Bronchus fibroblast of lung (primary cell): ENCODE measurements at places on chromosomes 11 and 22. TPM values are rescaled to one million over a fixed set of nuclear protein-coding genes. Genes with fewer than 3 reads are reported as not detected.

RIMBP3C gene
- total RNA-seq = 0.15 and 0.17 TPM in 2 replicates

LRRC56 gene
- total RNA-seq = 0.30 and 0.34 TPM in 2 replicates

MS4A6A gene
- total RNA-seq = not detected in 2 replicates

ART1 gene
- total RNA-seq = not detected in 2 replicates

GRAMD1B gene
- total RNA-seq = 0.50 and 1.9 TPM in 2 replicates

MUC6 gene
- not detected in 2 replicates for total RNA-seq

CCDC73 gene
- total RNA-seq = not detected in 2 replicates

CABP2 gene
- not detected in 2 replicates for total RNA-seq

FXYD6 gene
- total RNA-seq = 22.5 and 27.8 TPM in 2 replicates

ARHGAP20 gene
- 0.59 and 1.0 TPM in 2 replicates for total RNA-seq

SUN2 gene
- total RNA-seq = 93.1 and 94.7 TPM in 2 replicates

SULT4A1 gene
- 0.15 and 0.17 TPM in 2 replicates for total RNA-seq
